ENCODE measurements at places on chromosomes 12 and 14.

- DNase-seq: no peak
These were observed 253.0 kb downstream of the KTN1 start for GRCh38 chr14:55832974-55833373.

DNA sequence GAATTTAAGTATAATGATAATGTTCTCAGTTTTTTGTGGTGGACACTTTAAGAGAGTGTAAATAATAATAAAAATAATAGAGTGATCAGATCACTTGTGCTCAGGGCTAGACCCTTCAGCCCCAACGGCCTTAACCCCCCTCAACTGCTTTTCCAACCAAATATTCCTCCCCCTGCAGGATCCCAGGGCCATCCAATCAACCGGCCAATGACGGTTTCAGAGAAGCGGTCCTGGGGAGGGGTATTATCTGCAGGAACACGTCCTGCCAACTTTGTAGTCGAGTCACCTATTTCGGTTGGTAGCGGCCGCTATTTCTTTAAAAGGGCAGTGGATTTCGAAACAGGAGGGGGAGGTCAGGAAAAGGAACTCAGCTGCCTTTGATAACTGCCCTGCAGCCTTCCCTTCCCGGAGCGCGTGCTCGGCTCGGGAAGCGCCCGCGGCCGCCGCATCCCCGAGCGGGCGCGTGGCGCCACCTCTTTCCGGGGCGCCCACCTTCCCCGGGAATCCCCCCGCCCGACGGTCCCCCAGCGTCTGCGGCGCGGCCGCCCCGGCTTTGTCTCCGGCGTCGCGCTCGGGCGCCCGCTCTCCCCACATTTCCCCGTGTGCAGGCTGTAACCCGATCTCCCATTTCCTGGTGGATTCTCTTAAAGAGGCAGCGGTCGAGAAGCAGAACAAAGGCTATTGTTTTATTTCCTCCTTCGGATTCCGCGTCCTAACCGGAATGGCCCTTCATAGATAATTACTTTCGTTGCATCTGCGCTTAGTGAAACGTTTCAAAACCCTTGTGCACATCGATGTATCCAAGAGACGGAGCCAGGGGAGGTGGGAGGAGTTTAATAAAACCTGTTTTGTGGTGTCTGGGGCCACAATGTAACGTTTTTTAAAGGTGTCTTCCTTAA lies 711 bp upstream of the ETV6 start:
- DNase-seq: peak; percentile 74

- no peak for DNase-seq
These were observed 471.2 kb downstream of the ATP23 start for GRCh38 chr12:58412461-58413060.

DNA sequence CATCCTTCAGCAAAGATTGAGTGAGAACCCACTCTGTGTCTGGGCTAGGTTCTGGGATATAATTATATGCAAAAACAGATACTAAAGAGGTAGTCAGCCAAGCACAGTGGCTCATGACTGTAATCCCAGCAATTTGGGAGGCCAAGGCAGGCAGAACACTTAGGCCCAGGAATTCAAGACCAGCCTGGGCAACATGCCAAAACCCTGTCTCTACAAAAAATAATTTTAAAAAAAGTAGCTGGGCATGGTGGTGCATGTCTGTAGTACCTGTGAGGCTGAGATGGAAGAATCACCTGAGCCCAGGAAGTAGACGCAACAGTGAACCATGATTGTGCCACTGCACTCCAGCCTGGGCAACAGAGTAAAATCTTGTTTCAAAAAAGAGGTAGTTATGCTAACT lies 237.5 kb upstream of the HMGA2 start:
- no peak for DNase-seq

DNA sequence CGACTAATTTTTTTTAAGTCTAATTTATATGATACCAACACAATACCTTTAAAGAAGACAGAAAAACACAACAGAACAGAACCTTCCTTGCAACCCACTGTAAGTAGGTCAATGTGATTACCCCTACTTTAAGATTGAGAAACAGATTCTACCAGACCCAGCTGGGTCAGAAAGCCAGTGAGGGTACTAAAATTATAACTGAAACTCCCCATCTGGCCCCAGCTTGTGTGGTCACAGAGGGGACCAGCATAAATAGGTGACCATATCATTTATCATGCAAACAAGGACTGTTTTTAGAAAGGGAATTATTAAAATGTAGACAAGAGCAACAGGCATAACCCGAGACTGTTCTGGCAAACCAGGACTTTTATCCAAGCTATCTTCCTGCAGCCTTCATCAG lies 30.1 kb upstream of the FRMD6 start:
- DNase-seq: no peak

DNA sequence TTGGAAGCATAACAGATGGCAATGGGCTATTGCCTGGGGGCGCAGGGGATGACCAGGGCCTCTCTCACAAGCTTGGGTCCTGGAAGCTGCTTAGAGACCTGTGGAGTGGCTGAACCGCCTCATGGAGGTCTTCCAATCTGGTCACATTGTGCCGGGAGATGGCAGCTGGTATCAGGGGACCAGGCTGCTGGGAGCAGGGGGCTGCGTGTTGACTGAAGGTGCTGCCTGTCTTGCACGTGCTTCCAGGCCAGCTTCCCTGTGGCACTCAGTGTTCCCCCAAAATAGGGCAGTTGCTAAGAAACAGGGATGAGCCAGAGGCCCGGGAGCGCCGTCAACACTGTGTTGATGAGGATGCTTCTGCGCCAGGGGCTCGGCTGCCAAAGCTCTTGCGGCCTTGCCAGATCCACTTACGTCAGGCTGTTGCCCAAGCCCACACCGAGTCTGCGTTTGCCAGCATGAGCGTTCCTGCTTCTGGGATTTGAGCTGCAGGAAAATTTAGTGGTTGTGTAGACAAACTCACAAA lies 39.8 kb downstream of the ELK3 start:
- peak; percentile 41 for DNase-seq

GRCh38 chr12:110330544-110330943 lies 49.5 kb downstream of the ATP2A2 start:
- no peak for DNase-seq

DNA sequence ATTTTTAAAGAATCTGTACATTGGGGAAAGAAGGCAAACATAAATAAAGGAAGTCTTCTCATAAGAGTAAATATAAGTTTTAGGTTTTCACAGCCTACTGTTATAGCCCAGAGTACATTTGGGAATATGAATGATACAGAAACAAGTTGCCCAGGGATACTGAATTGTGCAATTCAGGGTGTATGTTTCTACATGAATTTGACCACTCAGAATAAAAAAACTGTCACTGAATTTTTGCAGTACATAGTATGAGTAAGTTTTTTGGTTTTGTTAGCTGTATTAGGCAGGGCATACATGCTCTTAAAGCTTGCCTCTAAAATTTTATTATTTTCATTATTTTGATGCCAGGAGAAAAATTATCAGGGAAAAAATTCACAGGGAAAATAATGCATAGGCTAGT lies 6.6 kb upstream of the PCNX4 start:
- DNase-seq: no peak

- no peak for DNase-seq
These were observed 10.1 kb downstream of the CHST11 start for GRCh38 chr12:104466709-104467345.

- no peak for DNase-seq
These were observed 19.0 kb downstream of the TWF1 start for GRCh38 chr12:43786899-43787693.

- DNase-seq: no peak
These were observed 724.0 kb upstream of the TMEM132C start for GRCh38 chr12:127542931-127543330.

GRCh38 chr12:27534060-27534764 lies 10.2 kb downstream of the PPFIBP1 start:
- no peak for DNase-seq

DNA sequence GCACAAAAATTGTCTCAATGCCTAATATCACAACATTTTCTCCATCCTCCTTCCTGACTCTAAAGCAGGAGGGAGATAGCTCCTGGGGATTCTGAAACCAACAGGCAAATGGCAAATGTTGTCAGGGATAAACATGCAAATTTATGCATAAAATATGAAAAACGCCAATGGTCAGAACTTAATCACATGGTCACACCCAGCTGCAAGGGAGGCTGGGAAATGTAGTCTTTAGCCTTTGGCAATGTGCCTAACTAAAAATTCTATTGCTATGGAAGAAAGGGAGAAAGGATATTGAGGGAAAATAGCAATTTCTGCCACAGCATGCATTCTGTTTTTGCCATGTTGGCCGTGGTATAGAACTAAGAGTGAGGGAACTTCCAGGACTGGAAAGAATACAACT lies 11.7 kb upstream of the OASL start:
- DNase-seq: no peak

DNA sequence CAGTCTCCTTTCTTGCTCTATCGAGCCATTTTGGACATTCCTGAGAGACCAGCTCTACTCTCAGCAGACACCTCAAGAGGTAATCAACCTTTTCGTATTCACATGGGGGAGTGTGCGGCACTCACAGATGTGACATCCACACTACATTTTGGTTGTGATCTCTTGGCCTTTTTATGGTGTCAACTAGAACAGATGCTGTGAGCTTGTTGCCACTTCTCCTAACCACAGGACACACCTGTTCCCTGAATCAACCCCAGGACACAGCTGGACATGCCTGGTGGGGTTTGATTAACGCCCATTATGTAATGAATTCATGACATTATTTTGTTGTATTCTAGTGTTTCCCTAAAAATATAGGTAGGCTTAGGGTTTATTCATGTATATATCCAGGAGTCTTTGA lies 1143.6 kb downstream of the TMEM121 start:
- no peak for DNase-seq

DNA sequence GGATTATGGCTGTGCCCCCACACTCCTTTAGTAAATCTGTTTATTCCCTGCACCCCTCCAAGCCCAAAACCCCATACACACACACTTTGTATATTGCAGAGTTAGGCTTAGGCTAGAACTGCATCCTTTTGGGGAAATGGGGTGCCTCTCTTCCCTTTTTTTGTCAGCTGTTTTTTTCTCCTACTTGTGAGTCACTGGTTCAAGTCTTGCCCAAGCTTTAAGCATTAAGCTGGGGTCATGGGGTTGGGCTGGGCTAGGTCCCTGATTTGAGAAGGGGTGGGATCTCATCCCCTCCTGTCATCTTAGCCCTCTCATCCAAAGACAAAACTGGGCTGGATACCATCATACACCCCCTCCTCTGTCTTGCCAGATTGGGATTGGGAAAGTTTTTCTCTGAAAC lies 1.6 kb downstream of the LRP1 start:
- no peak for DNase-seq

GRCh38 chr12:101878243-101878821 lies 952 bp downstream of the DRAM1 start:
- no peak for DNase-seq

DNA sequence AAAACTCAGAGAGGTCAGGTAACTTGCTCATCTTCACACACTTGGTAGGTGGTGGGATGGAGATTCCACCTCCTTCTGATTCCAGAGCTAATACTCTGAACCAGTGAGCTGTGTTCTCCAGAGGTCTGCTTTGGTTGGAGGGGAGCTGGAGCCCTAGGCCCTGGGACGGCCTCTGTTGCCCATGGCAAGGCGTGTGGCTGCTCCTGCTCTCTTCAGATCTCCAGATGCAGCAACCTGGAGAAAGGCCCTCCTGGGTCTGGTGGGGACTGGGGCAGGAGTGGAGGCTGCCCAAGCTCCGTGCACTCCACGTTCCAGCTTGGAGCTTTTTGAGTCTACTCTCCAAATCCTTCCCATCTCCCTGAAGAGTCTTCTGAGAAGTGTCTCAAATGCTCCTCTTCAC lies 10.7 kb downstream of the CCND2 start:
- DNase-seq: no peak

DNA sequence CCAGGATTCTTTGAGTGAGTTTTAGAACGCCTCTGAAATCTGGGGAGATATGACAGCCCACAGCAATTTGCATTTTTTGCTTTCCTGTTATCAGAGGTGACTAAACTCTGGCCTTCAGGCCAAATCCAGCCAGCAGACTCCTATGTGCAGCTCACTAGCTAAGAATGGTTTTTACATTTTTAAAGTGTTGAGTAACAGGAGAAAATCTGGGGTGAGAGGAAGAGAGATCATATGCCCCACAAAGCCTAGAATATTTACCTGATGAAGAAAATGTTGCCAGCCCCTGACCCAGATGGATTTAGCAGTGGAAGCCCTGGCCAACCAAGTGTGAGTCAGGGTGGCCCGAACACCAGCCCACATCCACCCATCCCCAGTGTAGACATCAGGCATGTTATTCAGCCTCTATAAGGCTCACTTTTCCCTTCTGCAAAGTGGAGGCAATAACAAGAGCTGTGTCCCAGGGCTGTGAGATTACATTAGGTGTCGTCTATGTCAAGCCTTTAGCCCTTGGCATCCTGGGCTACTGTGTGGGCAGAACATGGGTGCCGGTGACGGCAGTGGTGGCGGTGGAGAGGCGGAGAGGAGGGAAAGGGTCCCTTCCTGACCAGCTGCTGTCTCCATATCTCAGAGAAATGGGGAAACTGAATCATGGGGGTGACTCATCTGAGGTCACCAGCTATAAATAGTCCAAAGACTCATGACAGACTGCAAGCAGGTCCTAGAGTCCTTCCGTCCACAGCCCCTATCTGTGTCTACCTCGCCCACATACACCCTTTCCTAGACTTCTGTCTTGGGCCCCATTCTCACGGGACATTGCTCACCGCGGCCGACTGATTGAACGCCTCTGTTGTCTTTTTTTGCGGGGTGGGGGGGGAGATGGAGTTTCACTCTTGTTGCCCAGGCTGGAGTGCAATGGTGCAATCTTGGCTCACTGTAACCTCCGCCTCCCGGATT lies 32.6 kb upstream of the CD9 start:
- peak; percentile 67 for DNase-seq

DNA sequence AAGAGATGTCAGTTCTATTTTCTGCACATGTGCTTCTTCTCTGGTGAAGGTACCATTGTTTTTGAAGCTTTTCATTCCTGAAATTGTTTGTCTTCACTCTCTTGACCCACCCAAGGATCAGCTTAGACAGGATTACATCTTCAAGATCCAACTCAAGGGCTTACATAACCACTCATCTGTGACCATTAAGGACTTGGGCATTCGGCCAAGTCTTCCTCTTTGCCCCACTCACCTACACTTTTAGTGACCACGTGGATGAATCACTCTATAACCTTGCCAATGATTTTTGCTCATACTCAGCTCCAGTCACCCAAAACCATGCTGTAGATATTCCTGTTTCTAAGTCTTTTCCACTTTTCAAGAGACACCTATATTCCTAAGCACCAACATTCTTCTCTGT lies 36.5 kb upstream of the SSTR1 start:
- DNase-seq: no peak

GRCh38 chr12:24307716-24308335 lies 358.4 kb upstream of the SOX5 start:
- no peak for DNase-seq

- DNase-seq: no peak
These were observed 261.8 kb downstream of the BTG1 start for GRCh38 chr12:91883811-91884210.

- no peak for DNase-seq
These were observed 2.5 kb downstream of the SLC7A7 start for GRCh38 chr14:22812744-22813143.

Data from fibroblast of skin of left quadriceps (primary cell).